ENCODE measurements at places on chromosomes 5 and 9.

DNA sequence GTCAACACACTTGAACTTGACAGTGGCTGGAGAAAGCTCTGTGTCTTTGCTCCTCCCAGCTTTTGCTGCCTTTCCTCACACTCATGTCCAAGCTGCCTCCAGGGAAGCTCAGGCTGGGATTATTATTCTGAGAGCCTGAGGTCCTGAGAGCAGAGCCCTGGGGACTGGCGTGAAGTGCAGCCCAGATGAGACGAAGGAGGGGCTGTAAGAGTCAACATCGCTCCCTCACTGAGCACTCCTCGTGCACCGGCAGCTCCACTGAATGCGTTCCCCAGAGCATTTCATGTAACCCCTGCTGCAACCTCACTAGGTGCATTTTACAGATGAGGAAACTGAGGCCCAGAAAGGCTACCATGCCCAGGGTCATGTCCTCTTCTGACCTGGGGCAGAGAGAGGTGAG lies 63.5 kb upstream of the PHYKPL start:
- no peak for DNase-seq

GRCh38 chr9:129596541-129597331 lies 24.2 kb downstream of the C9orf50 start:
- DNase-seq, result no peak

- DNase-seq, result no peak
These were observed 149.8 kb upstream of the ZNF462 start for GRCh38 chr9:106713206-106713605.

DNA sequence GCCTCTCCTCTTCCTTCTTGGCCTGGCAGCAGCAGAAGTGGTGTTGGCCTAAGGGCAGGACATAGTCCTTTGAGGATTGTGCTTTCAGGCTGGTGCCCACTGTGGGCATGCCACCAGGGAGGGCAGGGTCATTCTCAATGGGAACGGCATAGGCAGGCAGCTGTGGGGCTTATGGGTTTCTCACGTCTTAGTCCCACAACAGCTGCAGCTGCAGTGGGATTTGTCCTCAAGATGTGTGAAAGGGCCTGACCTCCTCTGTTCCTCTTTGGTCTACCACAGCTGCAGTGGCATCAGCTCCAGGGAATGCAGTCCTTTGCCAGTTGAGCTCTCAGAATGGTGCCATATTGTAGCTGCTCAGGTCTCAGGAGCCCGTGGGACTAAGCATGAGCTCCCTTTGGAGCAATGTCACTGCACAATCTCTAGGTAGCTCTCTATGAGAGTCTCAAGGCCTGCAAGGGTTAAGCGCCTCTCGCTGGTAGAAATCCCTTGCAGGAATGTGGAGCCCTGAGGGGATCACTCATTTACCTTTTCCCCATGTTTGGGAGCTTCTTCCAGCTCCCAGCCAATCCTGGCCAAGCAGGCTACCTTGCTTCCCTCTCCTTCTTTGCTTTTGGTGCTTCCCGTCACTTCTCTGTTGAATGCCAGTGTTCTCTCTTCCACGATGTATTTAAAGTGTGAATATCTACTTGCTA lies 104.8 kb downstream of the GNA14 start:
- no peak for DNase-seq

DNA sequence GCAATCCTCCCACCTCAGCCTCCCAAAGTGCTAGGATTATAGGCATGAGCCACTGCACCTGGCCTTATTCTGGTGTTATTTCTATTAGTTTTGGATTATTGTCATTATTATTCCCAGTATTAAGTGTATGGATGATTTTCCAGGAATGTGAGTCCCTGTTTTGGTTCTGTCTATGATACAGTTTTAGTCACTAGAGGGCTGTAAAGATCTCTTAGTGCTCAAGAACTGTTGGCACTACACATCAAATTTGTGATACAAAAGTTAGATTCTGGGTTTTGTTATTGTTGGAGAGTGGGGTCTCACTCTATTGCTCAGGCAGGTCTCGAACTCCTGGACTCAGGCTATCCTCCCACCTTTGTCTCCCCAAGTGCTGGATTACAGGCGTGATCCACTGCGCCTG lies 12.1 kb downstream of the CCL28 start:
- no peak for DNase-seq

DNA sequence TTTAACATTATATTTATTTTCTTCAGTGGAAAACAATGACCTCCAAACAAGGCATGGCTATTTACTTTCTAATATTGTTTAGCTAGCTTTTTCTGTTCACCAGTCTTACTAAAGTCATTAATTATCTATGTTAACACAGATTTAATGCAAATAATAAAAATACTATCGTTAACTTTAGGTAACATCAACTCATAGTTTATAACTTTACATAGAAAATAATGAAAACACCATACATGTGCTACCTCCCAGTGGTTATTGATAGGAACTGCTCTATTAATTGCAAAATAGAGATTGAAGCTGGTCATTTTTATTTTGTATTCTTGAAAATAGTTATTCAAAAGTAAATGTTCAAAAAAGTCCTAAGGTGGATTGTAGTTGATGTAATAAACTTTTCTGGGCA lies 78.3 kb upstream of the HCN1 start:
- no peak for DNase-seq

DNA sequence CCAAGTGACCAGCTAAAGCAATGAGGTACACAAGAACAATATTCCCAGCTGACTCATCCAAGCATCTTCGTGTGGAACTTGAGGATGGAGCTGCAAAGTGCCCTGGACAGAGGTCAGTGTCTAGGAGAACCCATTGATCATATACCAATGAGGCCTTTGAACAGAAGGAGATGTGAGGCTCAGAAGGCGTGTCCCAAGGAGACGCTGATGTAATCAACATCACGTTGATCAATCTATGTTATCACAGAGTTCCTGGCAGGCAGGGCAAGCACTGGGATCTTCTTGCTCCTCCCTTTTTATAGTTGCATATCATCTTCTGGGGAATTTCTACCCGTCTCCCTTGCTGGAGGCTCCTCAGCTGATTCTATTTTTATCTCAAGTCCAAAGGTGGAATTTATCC lies 163.4 kb downstream of the TRPM6 start:
- no peak for DNase-seq

Measured in hypothalamus (tissue), 51 donors.